ENCODE measurements at places on chromosomes 13 and 19. TPM values are rescaled to one million over a fixed set of nuclear protein-coding genes. Genes with fewer than 3 reads are reported as not detected.

DNA sequence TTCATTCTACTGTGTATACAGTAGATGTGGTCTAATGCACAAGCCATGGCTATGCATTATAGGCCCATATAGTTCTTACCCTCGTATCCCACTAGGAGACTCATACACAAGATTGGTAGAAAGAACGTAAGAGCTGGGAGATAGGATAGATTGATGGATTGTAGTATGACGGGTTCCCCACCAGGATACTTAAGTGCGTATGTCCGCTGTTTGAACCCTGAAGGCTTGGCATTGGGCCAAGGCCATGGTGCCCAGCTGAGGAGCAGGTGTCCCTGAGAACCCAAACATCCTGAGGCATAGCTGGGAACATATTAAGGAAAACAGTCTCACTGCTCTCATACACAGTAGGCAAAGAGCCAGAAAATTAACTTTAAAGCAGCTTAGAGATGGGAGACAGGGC lies 617.5 kb upstream of the KLF12 start:
- no peak overlapping the region for H3K27ac ChIP-seq
- no peaks in the 10 kb centered on the region for H3K36me3 ChIP-seq
- no peak for DNase-seq
- no peaks in the 10 kb centered on the region for H3K4me1 ChIP-seq
- H3K27me3 ChIP-seq: no peaks in the 10 kb centered on the region

GRCh38 chr13:84997858-84998257 lies 801.4 kb downstream of the SLITRK6 start:
- no peak for DNase-seq
- no peak overlapping the region for H3K27ac ChIP-seq
- no peak overlapping the region for H3K4me3 ChIP-seq
- no peaks in the 10 kb centered on the region for H3K4me1 ChIP-seq
- H3K36me3 ChIP-seq: no peaks in the 10 kb centered on the region

GRCh38 chr13:111552891-111553655 lies 232.6 kb downstream of the TEX29 start:
- no peak for DNase-seq
- no peaks in the 10 kb centered on the region for H3K27me3 ChIP-seq
- H3K36me3 ChIP-seq: no peaks in the 10 kb centered on the region
- no peak overlapping the region for H3K4me3 ChIP-seq

- no peak for DNase-seq
- no peaks in the 10 kb centered on the region for H3K27me3 ChIP-seq
- no peak overlapping the region for H3K4me3 ChIP-seq
- H3K4me1 ChIP-seq: peaks cover 2% of the 10 kb centered on the region
- no peak overlapping the region for H3K27ac ChIP-seq
Observed at GRCh38 chr13:74555276-74555625, 421.0 kb upstream of the KLF12 start.

GRCh38 chr13:113996912-113997745 lies 23.3 kb upstream of the C13orf46 start:
- no peak overlapping the region for H3K27ac ChIP-seq
- peaks cover 40% of the 10 kb centered on the region for H3K36me3 ChIP-seq
- H3K4me1 ChIP-seq: no peaks in the 10 kb centered on the region

- H3K27ac ChIP-seq: no peak overlapping the region
- DNase-seq: no peak
- no peaks in the 10 kb centered on the region for H3K27me3 ChIP-seq
- no peaks in the 10 kb centered on the region for H3K4me1 ChIP-seq
Observed at GRCh38 chr19:33763633-33764371, 32.9 kb upstream of the KCTD15 start.

DNA sequence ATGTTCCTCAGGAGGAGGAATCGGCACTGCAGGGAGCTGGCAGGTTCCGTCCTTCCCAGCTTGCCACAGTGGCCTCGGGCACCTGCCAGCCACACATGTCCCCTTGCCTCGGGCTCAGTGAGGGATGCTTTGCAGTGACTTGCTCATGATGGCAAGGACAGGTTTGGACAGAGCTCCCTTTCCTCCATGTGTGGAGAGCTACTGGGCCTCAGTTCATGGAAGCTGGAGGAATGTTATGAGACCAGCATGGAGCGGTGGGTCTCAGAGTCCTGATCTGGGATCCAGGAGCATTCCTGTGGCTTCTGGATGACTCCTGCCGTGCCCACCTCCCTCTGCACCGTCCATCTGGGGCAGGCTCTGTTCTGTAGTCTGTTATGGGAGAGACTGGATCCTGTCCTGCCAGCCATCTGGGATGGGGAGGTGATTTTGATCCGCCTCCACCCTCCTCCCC lies 59.2 kb downstream of the SIPA1L3 start:
- no peak overlapping the region for H3K27ac ChIP-seq
- no peaks in the 10 kb centered on the region for H3K27me3 ChIP-seq
- DNase-seq: no peak
- no peak overlapping the region for H3K4me3 ChIP-seq

NCAN gene
- total RNA-seq: 0.05 TPM

RFXAP gene
- total RNA-seq: 7.9 TPM

ZNF813 gene
- total RNA-seq: 4.6 TPM

LGALS14 gene
- not detected for total RNA-seq

Measured in naive thymus-derived CD4-positive, alpha-beta T cell (primary cell).